ENCODE measurements at places on chromosomes 12 and 14.

DNA sequence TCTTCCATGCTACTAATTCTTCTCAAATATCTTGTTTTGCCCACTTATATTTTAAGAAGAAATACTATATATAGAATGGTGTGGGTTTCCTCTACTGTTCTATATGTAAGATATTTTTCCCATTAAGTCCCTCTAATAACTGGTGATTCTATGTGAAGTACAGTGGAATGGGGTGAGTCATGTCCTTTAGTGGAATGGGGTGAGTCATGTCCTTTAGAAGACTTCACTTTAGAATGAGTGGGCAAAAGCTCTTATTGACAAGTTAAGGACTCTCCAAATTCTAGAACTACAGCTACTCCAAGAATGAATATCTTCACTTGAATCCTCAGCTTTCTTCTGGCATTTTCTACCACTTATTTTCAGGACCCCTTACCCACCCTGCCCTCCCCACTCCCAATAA is 349.9 kb downstream of the ETNK1 start:
- no peak for DNase-seq

DNA sequence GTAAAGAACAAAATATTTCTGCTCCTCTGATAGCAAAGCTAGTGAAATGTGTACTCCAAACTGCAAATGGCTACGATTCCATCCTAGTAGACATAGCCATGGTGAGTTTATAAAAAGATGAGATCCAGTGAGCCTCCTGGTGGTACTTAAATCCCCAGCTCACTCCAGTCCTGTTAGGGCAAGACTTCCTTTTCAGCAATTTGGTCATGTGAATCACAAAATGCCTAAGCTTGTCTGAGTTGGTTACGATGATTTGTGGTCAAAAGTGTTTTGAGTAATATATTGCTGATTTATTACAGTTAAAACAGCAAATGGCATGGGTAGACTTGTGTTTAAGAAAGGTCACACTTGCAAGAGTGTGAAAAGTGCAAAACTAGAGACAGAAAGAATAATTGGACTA is 102.7 kb upstream of the NAV3 start:
- no peak for DNase-seq

- no peak for DNase-seq
Observed at GRCh38 chr14:76097547-76097946, 54.2 kb upstream of the GPATCH2L start.

DNA sequence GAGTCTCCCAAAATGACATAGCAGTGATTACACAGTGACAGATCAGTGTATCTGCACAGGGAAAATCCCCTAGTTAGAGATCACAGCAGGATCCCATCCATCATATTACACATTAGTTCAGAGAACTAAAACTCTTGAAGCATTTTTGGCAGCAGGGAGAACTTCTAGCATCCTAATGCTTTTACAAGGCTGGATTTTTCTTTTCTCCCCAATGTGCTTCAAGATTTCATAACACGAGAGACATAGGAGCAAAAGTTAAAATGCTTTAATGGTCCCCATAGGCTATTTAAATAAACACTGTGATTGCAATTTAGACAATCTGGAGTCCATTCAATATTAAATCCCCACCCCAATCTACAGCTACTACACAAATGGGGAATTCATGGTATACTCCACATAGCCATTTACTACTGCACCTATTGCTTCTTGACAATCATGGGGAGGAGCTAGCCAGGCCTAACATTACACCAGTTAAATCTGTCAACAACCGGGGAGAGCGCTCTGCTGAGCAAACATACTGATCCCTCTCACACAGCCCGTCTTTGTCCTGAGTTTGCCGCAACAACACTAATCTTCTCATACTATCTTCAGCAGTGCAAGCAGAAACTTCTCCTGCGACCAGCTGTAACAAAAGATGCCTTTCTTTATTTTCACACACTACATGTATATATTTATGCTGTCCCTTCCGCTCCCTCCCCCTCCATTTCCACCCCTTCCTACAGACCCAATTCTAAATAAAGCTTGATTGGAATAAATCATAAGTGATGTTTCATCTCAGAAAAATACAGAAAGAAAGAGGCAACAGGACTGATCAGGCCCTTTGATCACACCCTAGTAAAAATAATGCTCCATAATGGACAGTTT is 120.3 kb upstream of the SOX5 start:
- DNase-seq, result no peak

DNA sequence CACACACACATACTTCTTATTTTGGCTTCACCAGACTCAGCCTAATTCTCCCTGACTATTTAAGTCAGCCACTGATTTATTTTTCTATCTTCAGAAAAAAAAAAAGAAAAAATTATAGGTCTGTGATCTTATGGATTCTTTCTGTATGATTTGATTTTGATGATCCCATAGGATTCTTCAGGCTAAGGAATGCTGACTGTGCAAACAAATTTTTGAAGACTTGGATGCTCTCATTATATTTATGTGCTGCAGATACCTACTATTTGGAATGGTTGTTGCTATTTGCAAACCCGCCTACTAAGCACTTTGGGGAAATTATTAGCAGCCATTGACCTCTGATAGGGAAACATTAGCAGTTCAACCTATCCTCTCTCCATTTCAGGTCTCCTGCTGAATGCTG is 4.0 kb upstream of the ANO4 start:
- no peak for DNase-seq

DNA sequence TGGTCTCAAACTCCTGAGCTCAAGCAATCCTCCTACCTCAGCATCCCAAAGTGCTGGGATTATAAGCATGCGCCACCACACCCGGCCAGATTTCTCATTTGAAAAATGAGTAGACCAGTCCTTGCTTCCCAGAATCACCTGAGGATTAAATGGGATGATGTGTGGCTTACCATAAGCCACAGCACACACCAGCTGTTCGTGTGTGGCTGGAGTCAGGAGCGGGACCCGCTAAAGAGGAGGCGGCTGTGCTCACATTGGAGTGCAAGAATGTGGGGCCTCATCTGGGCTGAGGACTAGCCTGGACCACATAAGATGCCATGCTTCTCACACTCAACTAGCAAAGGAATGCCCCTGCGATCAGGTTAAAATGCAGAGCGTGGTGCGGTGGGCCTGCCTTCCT is 6.7 kb upstream of the ALDH2 start:
- no peak for DNase-seq

DNA sequence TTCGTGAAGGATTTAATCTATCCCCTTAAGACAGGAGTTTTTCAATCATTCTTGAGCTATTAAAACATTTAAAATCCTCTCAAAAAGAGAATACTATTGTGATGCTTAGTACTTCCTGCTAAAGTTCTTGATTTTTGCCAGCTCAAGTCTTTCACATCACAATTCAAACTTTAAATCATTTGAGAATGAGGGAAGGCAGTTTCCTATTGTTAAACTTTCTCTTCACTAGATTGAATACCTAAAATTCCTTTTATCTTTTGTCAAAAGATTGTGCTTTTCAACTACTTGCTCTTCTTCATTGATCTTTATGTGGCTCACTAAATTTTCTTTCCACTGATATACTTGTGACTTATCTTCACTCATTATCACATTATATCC is 44.1 kb downstream of the ABCD2 start:
- no peak for DNase-seq

GRCh38 chr12:56880125-56880992 is 53.8 kb downstream of the SDR9C7 start:
- DNase-seq, result no peak

GRCh38 chr12:57309420-57309819 is 58.4 kb upstream of the STAC3 start:
- DNase-seq, result no peak

DNA sequence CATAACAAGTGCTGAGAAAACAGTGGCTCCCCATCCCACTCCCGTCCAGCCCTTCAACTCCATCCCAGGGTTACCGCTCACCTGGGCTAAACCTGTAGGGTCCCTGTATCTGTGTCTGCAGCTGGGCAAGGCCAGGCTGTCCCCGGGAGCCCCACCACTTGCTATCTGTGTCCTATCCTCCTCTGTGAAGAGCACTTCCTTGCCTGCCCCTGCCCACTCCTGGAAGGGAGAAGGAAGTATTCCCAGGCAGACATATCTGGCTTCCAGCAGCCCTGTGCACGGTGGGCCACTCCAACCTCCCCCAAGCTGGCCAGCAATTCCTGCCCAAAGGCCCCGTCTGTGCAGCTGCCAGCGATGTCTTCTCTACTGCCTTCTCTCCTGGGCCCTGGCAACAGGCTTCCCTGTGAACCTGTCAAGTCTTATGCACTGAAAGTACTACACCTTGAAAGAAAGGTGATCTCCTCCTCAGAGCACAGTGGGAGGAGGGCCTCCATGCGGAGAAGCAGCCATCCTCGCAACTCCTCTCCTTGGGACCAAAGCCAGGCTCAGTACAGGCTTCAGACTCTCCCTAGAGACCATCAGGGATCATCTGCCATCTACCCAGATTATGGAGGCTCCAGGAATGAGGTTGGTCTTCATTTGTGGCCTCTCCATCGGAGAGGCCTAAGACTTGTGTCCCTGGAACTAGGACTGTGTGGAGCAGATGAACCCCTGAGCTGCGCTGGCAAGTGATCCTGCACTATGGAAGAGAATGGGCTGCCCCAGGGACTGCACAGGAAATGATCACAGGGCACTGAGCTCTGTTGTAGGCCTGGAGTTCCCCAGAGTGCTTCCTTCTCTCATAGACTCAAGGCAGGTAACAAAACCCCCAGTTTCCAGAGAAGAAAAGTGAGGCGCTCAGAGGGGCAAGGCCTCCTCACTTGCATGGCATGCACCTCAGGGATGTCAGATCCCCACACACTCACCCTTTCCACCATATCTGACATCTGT is 663.6 kb downstream of the BCL11B start:
- no peak for DNase-seq

DNA sequence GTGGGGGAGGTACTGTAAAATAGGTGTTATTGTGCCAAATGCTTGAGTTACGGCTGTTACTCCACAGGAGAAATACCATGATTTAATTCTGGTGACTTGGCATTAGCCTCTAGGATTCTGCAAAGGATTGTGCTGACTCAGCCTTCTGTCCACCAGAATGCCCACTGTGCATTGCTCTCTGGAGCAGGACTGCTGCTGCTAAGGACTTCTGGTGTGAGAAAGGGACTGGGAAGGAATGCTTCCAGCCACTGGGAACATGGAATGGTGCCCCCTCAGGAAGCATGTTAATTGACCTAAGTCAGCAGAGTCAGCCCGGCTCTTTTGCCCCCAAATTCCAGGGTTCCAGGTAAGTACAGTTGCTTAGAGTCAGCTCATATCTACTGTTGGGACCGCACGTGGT is 32.9 kb downstream of the ZFHX2 start:
- DNase-seq, result no peak

- no peak for DNase-seq
Observed at GRCh38 chr14:32941668-32942065, 3.0 kb downstream of the NPAS3 start.

GRCh38 chr12:45572114-45572513 is 157.4 kb upstream of the ARID2 start:
- DNase-seq, result no peak

- DNase-seq, result no peak
Observed at GRCh38 chr12:4203772-4204376, 69.7 kb upstream of the CCND2 start.

DNA sequence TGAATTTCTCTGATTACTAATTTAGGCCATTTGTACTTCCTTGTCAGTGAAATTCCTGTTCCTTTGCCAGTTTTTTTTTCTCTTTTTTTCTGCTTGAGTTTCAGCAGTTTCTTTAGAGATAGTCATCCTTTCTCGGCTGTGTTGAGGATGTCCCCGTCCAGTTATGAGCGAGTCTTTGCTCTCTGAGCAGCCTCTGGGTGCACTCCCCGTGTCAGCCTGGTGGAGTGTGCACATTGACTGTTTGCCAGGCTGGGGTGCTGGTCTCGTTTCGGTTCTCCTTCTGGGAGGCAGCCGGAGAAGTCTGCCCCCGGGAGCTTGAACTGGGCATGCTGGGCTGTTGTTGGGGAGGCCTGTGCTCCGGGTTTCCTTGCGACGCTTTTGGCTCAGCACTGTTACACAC is 3.0 kb downstream of the PACS2 start:
- no peak for DNase-seq

GRCh38 chr14:62889364-62889763 is 155.9 kb downstream of the KCNH5 start:
- DNase-seq, result no peak

- no peak for DNase-seq
Observed at GRCh38 chr12:93879476-93880421, 202.6 kb downstream of the CRADD start.

GRCh38 chr14:87049950-87050349 is 943.0 kb downstream of the GALC start:
- no peak for DNase-seq

DNA sequence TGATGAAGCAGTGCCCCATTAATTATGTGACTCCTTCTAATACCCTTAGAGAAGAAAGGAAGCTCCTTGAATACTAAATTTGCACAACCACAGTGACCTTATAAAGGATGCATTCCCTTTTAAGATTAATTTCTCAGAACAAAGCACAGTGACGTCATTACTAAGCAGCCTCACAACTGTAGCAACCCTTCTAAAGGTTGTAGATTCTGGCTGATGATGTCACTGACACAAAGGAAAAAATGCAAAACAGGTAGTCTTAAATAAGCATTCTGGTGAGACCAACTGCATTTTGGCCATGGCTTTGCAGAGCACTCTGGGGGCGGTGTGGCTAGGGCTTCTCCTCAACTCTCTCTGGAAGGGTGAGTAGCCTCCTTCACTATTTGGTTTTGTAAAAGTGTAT is 38.4 kb upstream of the OR4E1 start:
- DNase-seq, result no peak

GRCh38 chr12:101769865-101770264 is 30.6 kb upstream of the SYCP3 start:
- DNase-seq, result no peak

GRCh38 chr12:57609781-57610553 is 1.3 kb upstream of the ARHGEF25 start:
- DNase-seq, result no peak

DNA sequence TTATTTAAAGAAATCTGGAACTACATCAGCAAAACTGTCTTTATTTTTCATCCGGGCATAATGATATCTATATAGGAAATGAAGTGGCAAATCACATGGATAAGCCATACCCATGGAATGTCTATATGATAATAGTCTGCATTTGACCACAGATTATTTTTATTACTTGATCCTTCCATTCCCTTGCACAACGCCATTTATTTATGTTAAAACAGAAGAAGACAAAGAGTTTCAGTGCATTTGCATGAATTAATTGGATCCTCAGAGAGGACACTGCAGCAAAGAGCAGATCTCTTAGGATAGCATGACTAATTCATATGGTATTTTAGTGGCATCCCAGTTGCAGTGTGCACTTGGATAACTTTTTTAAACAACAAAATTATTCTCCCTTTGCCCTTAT is 345.0 kb downstream of the CCDC91 start:
- DNase-seq, result no peak

Data from CD4-positive, alpha-beta T cell treated with Interleukin-15 for 1 hour (primary cell).